ENCODE measurements at places on chromosomes 1 and 21.

- no peak for DNase-seq
Observed at GRCh38 chr1:93771843-93772242, 90.2 kb upstream of the BCAR3 start.

- no peak for DNase-seq
Observed at GRCh38 chr1:172149346-172149745, 271.1 kb upstream of the C1orf105 start.

DNA sequence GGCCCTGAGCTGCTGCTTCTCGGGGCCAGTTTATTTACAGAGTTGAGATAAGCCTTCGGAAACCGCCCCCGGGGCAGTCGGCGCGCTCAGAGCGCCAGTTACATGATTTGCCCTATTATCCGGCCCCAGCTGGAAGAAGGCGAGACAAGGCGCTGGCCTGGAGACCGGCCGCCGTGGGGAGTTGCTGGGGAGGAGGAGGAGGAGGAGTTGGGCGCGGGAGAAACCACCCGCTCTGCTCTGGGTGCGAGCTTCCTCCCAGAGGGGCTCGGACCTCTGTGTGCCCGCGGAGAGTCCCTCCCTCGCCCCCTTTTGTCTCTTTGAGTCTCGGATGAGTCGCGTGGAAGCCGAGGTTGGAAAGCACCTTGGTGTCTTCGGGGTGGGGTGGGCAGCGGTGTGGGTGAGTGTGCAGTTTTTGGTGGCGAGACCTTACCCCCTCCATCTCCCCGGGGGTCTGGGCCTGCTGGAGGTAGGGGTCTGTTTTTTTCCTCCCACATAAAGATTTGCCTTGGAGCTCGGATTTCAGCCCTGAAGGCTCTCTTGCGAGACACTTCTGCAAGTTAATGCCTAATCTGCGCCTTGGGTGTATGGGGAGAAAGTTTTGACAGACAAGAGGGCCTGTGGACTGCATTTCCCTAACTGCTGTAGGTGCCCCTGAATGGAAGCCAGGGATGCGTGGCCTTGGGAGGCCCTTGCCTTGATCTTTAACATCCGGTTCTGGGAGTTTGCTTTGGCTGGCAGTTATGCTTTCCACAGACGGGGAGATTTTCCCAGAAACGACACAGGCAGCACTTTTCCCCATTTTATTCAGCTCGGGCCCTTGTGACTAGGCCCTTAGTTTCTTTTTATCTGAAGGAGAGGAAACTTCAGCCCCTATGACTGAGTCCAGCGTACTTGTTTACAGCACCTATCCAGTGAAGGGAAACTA is 80.0 kb downstream of the NDUFS5 start:
- DNase-seq, result no peak

DNA sequence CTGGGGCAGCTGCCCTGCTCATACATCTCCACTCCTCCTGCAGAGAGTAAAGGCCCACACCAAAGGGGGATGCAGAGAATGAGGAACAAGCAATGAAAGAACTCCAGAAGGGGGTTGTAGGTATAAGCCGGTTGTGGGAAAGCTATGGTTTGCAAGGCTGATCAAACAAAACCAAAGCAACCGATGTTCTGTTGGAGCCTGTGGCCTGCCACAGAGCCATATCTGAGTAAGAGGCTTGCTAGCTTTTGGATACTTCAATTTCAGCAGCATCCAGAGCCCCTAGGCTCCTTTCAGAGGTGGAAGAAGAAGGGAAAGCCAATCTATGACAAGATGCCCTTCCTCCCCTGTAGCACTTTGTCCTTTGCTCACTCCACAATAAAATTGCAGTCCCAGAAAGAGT is 163.2 kb downstream of the RRAGC start:
- DNase-seq, result no peak

DNA sequence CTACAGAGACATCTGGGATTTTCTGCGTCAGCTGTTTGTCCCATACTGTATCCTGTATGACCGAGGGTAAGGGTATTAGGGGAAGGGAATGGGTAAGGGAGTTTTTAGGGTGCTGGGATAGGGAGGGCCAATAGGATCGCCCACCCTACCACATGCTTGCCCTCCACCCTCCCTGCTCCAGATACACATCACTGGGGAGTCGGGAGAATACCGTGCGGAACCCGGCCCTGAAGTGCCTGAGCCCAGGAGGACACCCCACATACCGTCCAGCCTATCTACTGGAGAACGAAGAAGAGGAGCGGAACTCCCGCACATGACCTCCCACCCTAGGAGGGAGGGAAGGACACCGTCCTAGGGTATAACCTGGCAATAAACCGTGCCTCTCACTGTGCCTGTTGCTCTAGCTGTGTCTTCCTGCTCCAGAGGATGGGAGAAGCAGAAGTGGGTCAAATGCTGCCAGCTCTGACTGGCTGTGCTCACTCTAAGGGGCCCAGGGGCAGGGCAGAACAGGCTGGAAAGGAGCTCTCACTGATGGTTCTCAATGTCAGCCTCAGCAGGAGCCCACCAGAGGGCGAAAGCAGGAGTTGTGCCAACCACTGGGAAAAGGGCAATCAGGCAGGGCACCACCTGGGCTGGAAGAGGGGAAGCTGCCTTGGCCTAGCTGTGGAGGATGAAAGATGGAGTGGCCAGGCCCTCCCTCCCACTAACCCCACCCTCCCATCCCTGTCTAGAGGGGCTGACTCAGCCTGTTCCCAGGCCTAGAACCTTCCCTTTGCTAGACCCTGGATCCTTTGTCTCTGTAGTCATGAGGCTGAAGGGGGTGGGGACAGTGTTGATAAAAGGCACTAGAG is 440 bp upstream of the LENEP start:
- DNase-seq, result no peak

DNA sequence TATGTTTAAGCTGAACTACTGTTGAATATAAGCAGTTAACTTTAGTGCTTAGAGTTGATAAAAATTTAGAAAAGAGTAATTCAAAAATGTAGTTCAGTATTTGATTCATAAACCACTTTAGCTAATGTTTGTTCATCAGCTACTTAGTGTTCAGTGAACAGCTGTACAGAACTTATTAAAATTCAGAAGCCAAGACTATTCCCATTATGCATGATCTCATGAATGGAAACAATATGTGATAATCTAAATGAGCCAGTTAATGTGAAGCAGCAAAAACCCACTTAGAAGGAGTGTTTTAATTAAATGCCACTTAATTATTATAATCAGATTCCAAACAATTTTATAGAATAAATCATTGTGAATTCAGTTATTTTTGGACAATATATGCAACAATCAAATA is 92.9 kb upstream of the NEGR1 start:
- DNase-seq, result no peak

DNA sequence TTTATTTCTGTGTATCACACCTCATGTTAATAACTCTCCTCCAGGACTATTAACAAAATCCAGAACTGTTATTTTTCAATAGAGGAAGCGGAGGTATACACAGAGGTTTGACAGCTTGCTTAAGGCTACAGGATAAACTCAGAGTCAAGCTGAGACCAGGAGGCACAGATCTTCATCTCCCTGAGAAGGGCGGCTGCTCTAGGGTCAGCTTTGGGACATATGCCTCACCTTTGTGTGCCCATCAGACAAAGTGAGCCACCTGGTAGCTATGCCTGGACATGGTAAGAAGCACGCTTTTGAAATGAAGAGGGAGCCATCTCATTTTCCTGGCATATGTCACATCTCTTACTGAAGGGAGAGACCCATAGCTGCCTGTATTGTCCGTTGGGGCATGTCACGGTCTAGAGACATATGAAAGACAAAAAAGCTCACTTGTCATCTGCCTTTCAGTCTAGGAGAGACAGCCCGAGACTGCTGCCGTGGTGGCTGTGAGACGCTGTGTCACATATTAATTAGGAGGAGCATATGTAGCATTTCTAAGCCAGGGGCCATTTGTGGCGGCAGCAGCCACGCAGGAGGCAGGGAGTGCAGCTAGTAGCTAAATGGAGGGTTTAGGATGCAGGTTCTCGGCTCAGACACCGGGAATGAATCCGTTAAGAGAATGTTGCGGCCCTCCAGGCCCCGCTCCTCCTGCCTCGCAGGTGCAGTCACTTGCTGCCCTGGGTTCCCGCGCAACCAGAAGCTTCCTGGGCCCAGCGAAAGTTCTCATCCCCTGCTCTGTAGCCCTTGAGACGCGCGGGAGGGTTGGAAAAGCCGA is 161.3 kb upstream of the C1orf21 start:
- no peak for DNase-seq

GRCh38 chr1:228986093-228986904 is 251.0 kb downstream of the RHOU start:
- no peak for DNase-seq

DNA sequence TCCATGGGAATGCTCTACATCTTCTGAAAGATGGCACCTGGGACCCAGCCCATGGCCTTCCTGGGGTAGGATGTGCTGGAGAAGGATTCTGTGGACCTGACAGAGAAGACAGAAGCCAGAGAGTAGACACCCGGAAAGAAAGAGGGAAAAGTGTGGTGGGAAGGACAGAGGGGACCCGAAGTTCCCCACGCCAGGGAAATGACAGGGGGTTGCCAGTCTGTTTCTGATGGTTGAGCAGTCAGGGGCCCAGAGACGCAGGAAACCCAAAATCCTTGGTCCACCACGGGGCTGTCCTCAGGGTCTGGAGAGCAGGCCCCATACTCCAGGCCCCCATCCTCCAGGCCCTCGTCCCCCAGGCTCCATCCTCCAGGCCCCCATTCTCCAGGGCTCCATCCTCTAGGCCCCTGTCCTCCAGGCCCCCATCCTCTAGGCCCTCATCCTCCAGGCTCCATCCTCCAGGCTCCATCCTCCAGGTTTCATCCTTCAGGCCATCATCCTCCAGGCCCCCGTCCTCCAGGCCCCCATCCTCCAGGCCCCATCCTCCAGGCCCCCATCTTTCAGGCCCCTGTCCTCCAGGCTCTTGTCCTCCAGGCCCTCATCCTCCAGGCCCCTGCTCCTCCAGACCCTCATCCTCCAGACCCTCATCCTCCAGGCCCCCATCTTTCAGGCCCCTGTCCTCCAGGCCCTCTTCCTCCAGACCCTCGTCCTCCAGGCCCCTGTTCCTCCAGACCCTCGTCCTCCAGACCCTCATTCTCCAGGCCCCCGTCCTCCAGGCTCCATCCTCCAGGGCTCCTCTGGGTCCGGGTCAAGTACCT is 1.0 kb upstream of the TFF2 start:
- DNase-seq, result no peak

DNA sequence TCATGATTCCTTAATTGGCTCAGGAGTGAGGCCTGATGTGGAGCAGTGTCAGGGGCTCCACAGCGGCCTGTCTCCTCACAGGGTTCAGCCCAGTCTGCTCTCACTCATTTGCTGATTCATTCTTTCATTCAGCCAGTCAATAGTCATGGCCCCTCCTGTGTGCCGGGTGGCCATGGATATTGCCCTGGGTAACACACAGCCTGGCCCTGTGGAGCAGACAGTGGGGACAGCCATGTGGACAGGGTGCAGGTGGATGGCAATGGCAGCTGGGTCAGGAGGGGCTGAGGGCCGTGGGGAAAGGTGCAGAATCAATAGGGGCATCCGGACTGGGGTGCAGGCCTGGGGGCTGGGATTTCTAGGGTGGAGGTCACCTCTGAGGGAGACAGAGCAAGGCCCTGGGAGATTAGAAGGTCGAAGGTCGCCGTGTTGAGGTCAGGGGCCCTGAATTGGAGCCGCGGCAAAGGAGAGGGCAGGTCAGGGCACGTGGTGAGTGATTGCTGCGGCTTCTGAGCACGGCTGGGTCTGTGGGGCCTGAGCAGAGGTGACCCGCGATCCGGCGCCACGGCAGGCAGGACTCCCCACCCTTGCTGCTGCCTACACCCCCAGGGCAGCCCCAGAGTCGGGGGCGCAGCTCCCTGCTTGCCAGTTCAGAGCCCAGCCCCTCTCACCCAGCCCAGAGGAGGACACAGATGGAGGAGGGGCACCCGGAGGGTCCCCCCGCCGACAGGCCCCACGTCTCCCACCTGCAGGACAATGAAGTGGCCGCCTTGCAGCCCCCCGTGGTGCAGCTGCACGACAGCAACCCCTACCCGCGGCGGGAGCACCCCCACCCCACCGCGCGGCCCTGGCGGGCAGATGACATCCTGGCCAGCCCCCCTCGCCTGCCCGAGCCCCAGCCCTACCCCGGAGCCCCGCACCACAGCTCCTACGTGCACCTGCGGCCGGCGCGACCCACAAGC is 33.4 kb downstream of the SLC19A1 start:
- DNase-seq, result no peak

GRCh38 chr1:155961937-155962336 is 16.4 kb downstream of the ARHGEF2 start:
- no peak for DNase-seq

GRCh38 chr1:205630651-205631009 is 1.2 kb downstream of the ELK4 start:
- no peak for DNase-seq

- DNase-seq, result no peak
Observed at GRCh38 chr21:32991361-32991760, 34.4 kb upstream of the OLIG2 start.

DNA sequence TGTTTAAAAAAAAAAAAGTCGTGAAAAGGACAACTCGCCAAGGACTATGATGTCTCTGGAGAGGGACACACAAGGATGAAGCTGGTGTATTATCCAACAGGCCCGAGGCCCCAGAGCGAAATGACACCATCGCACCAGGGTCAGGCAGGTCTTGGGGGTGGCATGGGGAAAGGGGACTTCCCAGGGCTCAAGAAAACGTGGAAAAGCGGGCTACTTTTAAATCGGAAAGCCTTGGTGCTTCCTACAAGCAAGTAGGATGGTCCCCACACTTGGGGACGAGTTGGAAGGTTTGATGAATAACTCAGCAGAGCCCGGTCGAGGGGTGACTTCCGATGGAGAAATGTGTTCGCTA is 505 bp upstream of the GNPAT start:
- no peak for DNase-seq

DNA sequence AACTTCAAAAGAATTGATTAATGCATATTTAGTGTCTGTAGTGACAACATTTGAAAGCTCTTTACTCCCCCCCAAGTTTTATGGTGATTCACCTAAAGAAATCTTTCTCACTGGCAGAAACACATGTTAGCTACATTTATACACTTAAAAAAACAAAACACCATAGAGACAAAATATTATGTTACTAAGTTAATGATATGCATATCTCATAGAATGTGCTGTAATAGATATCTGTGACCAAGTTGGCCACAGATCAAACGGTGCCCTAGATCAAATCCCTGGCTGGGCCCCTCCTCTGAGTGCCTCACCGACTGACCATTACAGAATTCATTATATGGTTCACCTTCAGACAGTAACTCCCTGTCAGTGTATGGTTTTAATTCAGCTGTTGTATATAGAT is 322.1 kb upstream of the LYPLAL1 start:
- DNase-seq, result no peak

DNA sequence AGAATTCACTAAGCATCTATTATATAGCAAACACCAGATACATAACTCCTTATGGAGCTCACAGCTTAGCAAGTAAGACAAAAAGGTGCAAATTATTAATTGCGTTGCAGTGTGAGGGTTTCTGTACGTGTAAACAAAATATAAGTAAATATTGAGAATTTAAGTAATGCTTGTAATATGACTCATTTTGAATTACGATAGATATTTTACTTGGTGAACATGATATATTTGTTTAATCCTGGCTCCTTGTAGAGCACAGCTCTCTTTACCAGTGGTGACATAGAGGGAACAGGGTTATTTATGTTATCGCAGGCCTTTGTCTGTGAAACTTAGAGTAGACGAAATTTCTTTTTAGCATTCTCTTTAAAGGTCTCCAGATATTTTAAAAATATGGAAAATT is 36.4 kb downstream of the LYPLAL1 start:
- DNase-seq, result no peak

Data from AML-193 (cell line).